NCI-H1436 treated with DMSO at 0.1 percent for 48 hours (cell line): ENCODE measurements at places on chromosomes 6 and 20.

DNA sequence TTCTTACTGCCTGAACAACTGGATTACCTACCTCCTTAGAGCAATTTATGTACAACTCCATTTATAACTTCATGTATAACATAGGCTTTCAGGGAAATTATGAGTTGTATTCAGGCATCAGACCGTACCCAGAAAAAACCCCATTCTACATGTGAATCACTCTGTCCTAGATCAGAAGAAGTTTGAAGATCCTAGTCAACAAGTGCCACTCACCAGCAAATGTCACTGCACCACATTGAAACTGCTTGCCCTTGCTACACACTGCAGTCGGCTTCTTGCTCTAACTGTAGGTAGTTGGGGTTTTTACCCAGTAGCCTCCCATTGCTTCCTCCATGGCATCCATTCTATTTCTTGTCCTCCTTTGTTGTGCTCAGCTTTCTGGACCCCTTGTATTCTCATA lies 132.4 kb downstream of the DNAH8 start:
- no peak for DNase-seq

DNA sequence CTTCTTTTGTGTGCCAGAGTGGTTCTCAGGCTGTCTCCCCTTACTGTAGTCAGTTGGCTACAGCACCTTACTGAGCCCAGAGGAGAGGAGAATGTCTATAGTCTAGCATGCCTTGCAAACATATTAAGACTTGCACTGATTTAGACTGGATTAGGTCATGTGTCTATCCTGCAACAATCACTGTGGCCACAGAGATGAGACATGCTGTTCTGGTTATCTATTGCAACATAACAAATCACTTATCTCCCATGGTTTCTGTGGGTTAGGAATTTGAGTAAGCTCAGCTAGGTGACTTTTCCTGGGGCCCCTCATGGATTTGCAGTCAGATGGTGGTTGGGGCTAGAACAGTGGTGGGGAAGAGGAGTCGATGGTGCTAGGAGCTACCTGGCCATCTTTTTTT lies 261.3 kb downstream of the SOD2 start:
- DNase-seq = no peak

DNA sequence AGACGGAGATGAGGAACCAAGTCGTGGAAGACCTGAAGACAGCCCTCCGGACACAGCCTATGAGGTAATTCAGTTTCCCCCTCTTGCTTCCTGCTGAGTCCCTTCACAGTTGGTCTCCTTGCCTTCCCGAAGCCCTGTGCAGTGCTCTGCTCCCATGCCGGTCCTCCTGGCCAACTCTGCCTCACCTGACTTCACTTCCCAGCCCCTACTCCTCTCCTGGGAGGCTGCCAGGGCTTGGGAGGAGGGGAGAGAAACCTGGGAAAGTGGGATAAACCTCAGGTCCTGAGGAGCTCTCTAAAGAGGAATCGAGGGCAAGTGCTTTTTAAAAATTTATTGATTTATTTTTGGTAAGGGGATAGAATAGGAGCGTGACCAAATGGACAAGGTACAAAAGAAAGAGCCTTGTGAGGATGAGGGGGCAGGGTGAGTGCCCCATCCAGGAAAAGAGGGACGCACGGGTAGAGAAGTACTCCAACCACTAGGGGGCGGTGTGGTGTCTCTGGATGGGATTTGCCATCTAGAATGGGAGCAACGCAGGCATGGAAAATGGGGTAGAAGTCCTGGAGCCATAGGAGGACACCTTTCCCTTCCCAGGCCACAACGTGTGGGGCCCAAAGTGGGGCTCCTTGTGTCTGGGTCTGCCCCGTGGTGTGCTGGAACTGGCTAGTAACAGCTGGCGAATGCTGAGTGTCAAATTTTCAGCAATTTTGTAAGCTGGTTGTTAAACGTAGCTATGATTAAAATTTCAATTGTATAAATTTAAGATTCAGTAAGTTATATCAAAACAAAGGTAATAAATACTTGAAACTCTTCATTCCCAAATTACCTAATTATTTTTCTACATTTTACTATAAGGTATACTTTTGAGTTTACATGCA lies 69.0 kb downstream of the MOCS1 start:
- DNase-seq = no peak

GRCh38 chr6:1175877-1176276 lies 136.0 kb upstream of the FOXQ1 start:
- no peak for DNase-seq

DNA sequence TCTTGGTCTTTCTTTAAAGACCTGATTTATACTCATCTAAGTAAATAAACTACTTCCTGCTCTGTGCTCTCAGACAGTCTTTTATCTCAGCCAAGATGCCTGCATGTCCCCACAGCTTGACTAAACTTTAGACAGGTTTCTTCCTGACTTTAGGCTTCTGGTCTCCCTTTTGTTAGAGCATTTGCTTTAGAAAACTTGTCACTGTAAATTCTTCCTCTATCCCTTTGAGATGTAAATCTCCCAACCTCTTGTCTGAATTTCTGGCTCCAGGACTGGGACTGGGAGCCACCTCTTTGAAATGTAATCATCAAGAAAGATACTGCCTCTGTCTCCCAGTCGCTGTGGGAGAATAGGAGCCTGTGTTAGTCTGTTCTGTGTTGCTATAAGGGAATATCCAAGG lies 739.9 kb downstream of the C6orf118 start:
- no peak for DNase-seq

DNA sequence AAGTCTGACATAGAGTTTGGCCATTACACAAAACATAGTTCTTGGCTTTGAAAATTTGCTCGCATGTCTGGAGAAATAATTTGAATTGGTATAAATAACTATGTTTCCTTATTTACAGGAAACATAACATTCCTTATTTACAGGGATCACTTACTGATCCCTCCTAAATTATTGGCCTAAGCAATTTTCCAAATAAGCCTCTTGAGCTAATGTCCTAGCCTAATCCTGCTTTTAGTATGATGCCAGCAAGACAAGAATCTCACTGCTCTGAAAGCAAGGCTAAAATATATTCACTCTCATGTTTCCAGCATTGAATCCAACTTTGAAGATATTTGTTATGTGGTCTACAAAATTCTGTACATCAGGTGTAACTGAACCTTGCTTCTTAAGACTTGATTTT lies 4.1 kb upstream of the TBC1D32 start:
- no peak for DNase-seq

DNA sequence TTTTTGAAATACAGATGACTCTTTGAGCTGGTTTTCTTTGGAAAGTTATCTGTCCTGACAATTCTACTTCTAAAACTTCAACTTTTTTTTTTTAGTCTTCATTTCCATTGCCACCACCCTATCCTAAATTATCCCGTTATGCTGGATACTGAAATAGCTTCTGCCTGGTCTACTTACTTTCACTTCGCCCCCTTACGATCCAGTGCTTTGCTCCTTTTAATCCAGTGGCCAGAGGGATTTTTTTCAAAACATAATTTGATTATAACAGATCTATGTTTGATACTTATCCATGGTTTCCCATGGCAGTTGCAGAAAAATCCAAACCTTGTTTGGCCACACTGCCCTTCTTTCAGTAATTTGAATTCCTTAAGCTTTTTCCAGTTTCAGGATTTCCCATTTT lies 27.4 kb downstream of the ASXL1 start:
- no peak for DNase-seq

GRCh38 chr6:46729787-46730326 lies 5.3 kb downstream of the PLA2G7 start:
- DNase-seq = no peak

GRCh38 chr6:88730611-88731011 lies 232.8 kb downstream of the RNGTT start:
- DNase-seq = no peak

- no peak for DNase-seq
Observed at GRCh38 chr6:106185615-106186014, 99.5 kb downstream of the PRDM1 start.

DNA sequence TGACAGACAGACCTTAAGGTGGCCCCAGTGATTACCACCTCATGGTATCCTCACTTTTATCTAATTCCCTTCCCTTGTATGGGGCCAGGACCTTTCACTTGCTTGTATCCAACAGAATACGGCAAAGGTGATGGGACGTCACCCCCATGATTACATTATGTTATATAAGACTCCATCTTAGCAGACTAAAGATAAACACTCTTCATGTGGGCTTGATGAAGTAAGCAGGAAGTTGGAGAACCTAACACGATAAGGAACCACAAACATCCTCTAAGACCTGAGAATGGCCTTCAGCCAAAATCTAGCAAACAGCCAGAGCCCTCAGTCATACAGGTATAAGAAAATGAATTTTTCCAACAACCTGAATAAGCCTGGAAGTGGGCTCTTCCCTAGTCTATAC lies 8.0 kb downstream of the SLC17A3 start:
- DNase-seq = no peak
